Effector memory CD8-positive, alpha-beta T cell (primary cell): ENCODE measurements at places on chromosomes 2 and 18.

GRCh38 chr2:241620419-241620769 is 16.6 kb downstream of the THAP4 start:
- DNase-seq, result no peak

DNA sequence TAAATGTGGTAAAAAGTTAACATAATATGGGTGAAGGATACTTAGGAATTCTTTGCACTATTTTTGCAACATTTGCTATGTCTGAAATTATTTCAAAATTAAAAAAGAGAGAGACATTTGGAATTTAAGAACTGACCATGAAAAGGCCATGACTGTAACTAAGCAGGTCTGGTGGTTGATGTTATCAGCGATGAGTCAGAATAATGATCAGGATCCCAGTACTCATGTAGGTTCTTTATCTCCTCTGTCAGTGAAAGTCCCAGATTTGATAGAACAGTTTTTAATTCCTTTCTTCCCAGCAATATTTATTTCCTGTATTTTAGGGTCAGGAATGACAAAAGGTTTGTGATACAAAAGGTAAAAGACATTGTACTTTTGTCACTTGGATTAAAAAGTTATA is 242.4 kb upstream of the ZNF521 start:
- no peak for DNase-seq

- no peak for DNase-seq
Observed at GRCh38 chr18:79818036-79818435, 20.3 kb downstream of the KCNG2 start.

GRCh38 chr2:176324862-176325261 is 55.6 kb downstream of the MTX2 start:
- no peak for DNase-seq

DNA sequence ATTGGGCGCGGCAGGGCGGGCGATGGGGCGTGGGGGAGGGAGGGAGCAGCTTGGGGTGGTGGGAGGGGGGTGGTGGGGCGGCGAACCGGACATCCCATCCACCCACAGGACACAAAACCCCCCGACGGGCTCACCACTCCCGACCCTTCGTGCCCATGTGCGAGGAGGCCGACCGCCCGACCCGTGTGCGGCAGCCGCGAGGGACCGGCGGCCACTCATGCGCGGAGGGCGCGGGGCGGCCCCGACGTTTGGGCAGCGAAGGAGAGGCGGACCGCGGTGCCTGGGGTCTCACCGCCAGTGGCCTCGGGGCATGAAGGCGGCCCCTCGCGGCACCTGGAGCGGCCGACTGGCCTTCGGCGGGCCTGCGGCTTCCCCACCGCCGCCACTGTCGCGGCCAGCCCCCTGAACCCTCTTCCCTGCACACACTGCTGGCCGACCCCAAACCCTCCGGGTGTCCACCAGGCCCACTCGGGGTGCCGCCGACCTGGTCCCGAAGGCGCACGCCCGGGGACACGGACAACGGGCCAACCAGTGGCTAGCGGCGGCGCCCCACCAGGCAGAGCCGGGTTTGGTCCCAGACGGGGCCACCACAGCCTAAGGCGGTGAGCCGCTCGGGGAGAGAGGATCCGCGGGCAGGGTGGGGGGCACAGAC is 94.6 kb upstream of the ANKRD30BL start:
- DNase-seq, result no peak

- DNase-seq, result no peak
Observed at GRCh38 chr2:128095201-128095600, 4.2 kb downstream of the UGGT1 start.

DNA sequence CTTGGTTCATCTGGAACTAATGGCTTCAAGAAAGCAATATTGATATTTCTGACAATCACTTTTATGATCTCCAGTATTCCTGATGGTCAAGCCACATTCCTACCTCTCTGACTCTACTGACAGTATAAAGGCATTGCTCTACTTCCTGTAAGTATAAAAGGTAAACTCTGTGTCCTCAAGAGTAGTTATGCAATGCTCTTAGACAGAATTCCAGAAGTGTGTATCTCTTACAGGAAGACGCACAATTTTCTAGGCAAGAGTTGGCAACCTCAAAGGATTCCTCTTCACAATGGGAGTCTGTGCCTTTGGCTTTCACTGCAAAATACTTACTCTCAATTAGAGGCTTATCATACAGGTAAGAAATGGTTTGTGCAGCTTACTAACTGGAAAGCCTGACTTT is 100.1 kb downstream of the THADA start:
- DNase-seq, result no peak

DNA sequence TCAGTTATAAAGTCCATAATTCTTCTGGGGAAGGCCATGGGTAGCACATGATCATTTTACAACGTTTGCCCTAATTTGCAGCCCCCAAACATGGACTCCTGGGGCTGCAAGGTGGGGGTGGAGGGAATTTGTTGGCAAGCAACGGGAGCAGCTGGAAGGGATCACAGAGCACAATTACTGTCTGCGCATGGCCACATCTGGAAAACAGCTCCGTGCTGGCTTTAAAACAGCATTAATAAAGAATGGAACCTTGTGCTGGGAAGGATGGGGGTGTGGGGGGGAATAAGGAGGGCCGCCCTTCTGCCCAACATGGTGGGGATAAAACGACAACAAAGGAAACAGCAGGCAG is 60.9 kb upstream of the SLC14A2 start:
- no peak for DNase-seq

DNA sequence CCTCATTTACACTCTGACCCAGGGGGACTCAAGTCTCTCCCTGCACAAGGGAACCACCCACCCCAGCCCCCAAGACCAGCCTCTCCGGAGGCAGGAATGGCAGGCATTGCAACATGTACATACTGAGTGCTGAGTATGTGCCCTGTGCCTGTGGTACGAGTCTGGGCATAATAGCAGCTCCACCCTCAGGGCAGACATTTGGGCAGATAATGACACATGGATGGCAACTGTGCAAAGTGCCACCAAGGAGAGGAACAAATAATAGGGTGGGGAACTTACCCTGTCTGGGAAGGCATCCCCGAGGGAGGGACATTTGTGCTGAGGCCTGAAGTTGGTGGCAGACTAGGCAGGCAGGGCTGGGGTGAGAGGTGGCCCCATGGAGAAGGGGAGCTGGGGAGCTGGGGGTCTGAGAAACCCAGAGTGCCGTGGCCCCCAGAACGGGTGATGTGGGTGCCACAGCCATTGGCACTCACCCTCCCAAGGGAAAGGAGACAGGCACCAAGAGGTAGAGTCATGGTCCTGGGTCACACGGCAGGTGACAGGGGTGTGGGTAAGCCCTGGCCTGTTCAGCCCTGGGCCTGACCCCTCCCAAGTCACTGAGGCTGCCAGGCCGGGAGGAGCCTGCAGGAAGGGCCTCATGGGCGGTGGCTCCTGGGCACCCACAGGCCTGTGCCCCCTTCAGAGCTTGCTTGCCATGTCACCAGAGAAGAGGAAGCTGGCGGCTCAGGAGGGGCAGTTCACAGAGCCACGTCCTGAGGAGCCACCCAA is 15.7 kb upstream of the GPR17 start:
- DNase-seq, result no peak

DNA sequence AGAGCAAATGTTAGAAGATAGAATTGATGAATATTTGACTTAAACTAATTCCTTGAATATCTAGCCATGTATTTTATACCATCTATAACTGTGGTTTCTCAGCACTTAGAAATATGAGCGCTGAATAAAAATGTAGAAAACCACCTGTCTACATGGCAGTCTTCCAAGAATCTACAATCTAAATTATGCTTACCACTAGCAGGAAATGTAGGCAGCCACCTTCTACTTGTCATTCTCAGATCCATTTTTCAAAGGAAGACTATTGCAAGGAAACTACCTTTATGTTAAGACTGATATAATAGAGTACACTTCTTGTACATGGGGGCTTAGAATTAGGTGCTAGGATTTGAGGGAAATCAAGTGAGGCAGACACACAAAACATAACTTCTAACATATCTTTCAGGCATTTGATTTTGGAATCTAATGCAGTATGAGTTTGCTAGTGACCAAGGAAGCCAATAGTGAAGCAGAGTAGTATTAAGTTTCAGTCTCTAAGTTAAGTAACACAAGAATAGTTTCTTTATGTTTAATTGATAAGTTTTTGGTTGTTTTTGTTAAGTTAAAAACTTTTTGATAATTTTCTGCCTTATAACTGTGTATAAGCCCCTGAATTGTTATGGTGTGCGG is 175.9 kb upstream of the ITGA4 start:
- DNase-seq, result no peak

- DNase-seq, result no peak
Observed at GRCh38 chr2:233380132-233380895, 26.0 kb downstream of the DGKD start.

GRCh38 chr18:34506198-34506597 is 203.9 kb upstream of the DTNA start:
- no peak for DNase-seq
